RWPE2 (cell line): ENCODE measurements at places on chromosomes 16 and 17.

- DNase-seq = no peak
These were observed 91.2 kb downstream of the GNAO1 start for GRCh38 chr16:56282451-56282850.

GRCh38 chr16:67883872-67884261 is 818 bp upstream of the NRN1L start:
- no peak for DNase-seq

GRCh38 chr16:79599837-79600637 is 500 bp downstream of the MAF start:
- DNase-seq = no peak

- DNase-seq = no peak
These were observed 16.4 kb downstream of the TELO2 start for GRCh38 chr16:1509307-1510221.
